Left cardiac atrium (tissue), 4 donors: ENCODE measurements at places on chromosomes 6 and 20. TPM values are rescaled to one million over a fixed set of nuclear protein-coding genes. Genes with fewer than 3 reads are reported as not detected.

- DNase-seq: no peak
These were observed 10.9 kb downstream of the ZNF217 start for GRCh38 chr20:53582574-53583351.

Gene LTB
- 1.4 TPM for total RNA-seq

Gene NRSN1
- total RNA-seq: not detected

Gene ULBP3
- 0.60 TPM for total RNA-seq

DNA sequence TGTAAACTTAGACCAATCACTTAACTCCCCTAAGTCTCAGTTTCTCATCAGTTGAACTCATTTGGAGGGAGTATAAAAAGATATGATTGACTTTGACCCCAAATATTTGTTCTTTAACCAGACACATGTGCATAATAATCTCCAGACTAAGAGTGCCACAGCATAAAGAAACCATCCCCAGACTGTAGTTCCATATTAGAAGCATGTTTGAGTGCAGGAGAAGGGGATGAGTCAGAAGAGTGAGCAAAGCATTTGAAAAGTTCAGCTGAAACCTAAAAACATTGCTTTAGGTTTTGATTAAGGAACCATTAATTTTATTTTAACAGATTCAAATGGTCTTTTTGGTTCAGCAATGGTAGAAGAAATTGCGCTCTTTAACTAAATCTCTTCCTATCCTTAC is 654.8 kb downstream of the UTRN start:
- DNase-seq: no peak

Gene OR2H1
- not detected for total RNA-seq

- no peak for DNase-seq
These were observed 6.0 kb downstream of the ARMC12 start for GRCh38 chr6:35742842-35743241.

DNA sequence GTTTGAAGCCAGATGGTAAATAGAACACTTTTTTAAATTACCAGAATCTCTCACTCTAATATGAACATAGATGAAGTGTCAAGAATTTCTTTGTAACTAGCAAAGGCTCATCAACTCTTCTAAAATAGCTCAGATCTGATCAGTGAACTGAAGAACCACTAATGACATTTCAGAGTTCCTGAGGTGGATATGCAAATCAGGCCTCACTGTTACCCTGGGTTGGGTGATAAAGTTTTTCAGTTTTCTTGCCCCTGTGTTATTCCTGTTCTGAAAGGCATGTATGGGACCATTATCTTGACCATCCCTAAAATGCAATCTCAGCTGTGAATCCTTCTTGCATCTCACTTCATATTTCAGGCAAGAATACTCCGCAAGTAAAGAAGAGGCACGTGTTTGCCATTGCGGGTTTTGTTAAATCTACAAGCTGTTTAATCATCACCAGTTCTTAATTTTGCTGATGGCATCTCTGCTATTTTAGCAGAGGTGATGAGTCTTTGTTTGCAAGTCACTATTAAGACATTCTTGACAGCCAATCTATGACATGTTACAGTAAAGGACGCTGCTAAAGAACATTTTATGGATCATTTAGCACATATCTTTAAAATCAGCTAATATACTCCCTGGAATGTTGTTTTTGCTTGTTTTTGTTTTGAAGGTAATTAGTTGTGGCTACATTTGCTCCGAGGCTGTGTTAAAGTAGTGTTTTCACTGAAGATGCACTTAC is 47.9 kb downstream of the KHDC1L start:
- no peak for DNase-seq

- no peak for DNase-seq
These were observed 25.3 kb upstream of the PROKR2 start for GRCh38 chr20:5342021-5342420.
